Bronchial smooth muscle cell (primary cell): ENCODE measurements at places on chromosomes 5 and 9. TPM values are rescaled to one million over a fixed set of nuclear protein-coding genes. Genes with fewer than 3 reads are reported as not detected.

The FCHO2 gene
- total RNA-seq: 11.3 and 13.9 TPM in 2 replicates

The ZFP2 gene
- 1.9 and 2.6 TPM in 2 replicates for total RNA-seq

The AP3B1 gene
- 35.6 and 59.7 TPM in 2 replicates for total RNA-seq

The FIBCD1 gene
- 6.7 and 9.3 TPM in 2 replicates for total RNA-seq

The SLC22A4 gene
- total RNA-seq: 1.2 and 4.4 TPM in 2 replicates

The TAF11L14 gene
- not detected in 2 replicates for total RNA-seq

The DDX4 gene
- total RNA-seq: not detected in 2 replicates

The IQGAP2 gene
- total RNA-seq: 1.1 and 2.1 TPM in 2 replicates

The CATSPER3 gene
- 0.16 and 0.17 TPM in 2 replicates for total RNA-seq

The SCGB3A2 gene
- not detected in 2 replicates for total RNA-seq

The FBXL7 gene
- total RNA-seq: 3.3 and 3.4 TPM in 2 replicates

The SPEF2 gene
- 1.2 and 3.5 TPM in 2 replicates for total RNA-seq

The LIX1 gene
- total RNA-seq: not detected in 2 replicates

The SPINK6 gene
- not detected in 2 replicates for total RNA-seq

The SCGB3A1 gene
- not detected in 2 replicates for total RNA-seq

The TICAM2 gene
- total RNA-seq: 3.0 and 4.1 TPM in 2 replicates

The ZFP62 gene
- total RNA-seq: 17.0 and 20.5 TPM in 2 replicates

The PTPRD gene
- 1.7 and 13.1 TPM in 2 replicates for total RNA-seq

The ZFP37 gene
- total RNA-seq: 3.3 and 3.7 TPM in 2 replicates

The PCDHA13 gene
- total RNA-seq: 0.09 and 0.16 TPM in 2 replicates

The SLC34A1 gene
- under 0.01 TPM in 1 of 2 replicates, not detected in the other for total RNA-seq

The PCDHGA12 gene
- 7.4 and 15.8 TPM in 2 replicates for total RNA-seq

The FREM1 gene
- total RNA-seq: 0.16 TPM in 1 of 2 replicates, not detected in the other

The SPATA6L gene
- 0.26 and 0.63 TPM in 2 replicates for total RNA-seq

The OR1L6 gene
- total RNA-seq: not detected in 2 replicates

The CTNND2 gene
- total RNA-seq: not detected in 2 replicates

The MEF2C gene
- total RNA-seq: 6.9 and 19.1 TPM in 2 replicates

The FOXD4L5 gene
- total RNA-seq: 0.09 and 0.16 TPM in 2 replicates

The ORM2 gene
- total RNA-seq: not detected in 2 replicates

The ZSWIM6 gene
- total RNA-seq: 7.9 and 10.9 TPM in 2 replicates

The MAPK9 gene
- total RNA-seq: 21.9 and 29.5 TPM in 2 replicates

The BAAT gene
- 0.16 TPM in 1 of 2 replicates, not detected in the other for total RNA-seq

The PDZD2 gene
- 0.09 and 0.16 TPM in 2 replicates for total RNA-seq

The IFNA2 gene
- not detected in 2 replicates for total RNA-seq

The SPINK7 gene
- not detected in 2 replicates for total RNA-seq

The SPATA31A6 gene
- total RNA-seq: not detected in 2 replicates
